ENCODE measurements at places on chromosomes 1 and 21. TPM values are rescaled to one million over a fixed set of nuclear protein-coding genes. Genes with fewer than 3 reads are reported as not detected.

GRCh38 chr1:54476530-54477109, 70.4 kb upstream of the SSBP3 start:
- no peak overlapping the region for H3K27ac ChIP-seq
- no peaks in the 10 kb centered on the region for H3K27me3 ChIP-seq
- peaks cover 3% of the 10 kb centered on the region for H3K4me1 ChIP-seq
- H3K36me3 ChIP-seq = no peaks in the 10 kb centered on the region

- no peak overlapping the region for H3K27ac ChIP-seq
- DNase-seq = peak; percentile 61
- no peaks in the 10 kb centered on the region for H3K27me3 ChIP-seq
- peak overlapping the region; percentile 57 for H3K4me3 ChIP-seq
Observed at GRCh38 chr1:51297401-51298321, 32.7 kb downstream of the TTC39A start.

The CRYAA gene
- total RNA-seq = not detected

DNA sequence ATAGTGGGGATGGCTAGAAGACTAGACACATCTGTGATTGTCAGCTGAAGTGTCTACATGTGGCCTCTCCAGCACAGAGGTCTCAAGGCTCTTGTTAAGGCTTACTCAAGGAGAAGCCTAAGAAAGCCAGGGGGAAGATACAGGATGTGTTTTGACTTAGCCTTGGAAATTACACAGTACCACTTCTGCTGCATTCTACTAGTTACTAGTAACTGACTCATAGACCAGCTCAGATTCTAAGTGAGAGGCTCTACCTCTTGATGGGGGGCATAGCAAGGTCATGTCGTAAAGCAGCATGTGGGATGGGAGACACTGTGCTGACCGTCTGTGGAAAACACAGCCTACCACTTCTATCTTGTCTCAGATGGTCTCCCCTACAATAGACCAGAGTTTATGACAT, 99.5 kb downstream of the UBE2U start:
- no peaks in the 10 kb centered on the region for H3K4me1 ChIP-seq
- no peak overlapping the region for H3K27ac ChIP-seq
- no peaks in the 10 kb centered on the region for H3K27me3 ChIP-seq
- no peak overlapping the region for H3K4me3 ChIP-seq
- no peak for DNase-seq

Measured in ascending aorta (tissue), 2 donors.